ENCODE measurements at places on chromosomes 4 and X. TPM values are rescaled to one million over a fixed set of nuclear protein-coding genes. Genes with fewer than 3 reads are reported as not detected.

GRCh38 chrX:41932885-41933284, 9.5 kb upstream of the CASK start:
- no peak for DNase-seq

DNA sequence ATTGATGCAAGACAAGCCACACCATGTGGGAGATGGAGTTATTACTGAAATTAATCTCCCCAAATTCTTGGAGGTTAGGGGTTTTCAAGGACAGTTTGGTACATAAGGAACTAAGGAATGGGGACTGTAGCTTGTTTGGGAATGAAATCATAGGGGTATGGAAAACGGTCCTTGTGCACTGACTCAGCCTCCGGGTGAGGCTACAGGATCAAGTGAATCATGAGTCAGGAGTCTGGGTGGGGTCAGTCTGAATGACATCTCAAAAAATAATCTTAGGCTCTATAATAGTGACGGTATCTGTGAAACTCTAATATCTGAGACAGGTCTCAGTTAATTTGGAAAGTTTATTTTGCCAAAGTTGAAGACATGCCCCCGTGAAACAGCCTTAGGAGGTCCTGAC, 128.5 kb upstream of the CYSLTR1 start:
- no peak for DNase-seq

DNA sequence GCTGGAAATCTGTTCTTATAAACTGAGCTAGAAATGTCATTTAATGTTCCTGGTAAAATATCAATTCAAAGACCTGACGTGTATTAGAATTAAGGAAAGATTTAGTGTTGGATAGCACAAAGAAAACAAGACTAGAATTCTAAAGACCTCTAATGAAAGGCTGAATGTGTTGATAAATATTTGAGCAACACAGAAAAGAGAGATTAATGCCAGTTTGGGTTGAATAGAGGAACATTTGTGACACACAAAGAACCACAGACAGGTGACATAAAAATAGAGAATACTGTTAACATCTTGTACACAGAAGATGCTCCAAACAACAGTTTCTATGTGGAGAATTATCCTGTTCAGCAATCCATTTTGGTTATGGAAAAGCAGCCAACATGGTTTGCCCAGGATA, 222.1 kb upstream of the GALNT7 start:
- DNase-seq, result no peak

Gene TNIP3
- total RNA-seq, result 18.9 TPM

Gene AKAP14
- not detected for total RNA-seq

Gene RAB40AL
- 0.26 TPM for total RNA-seq

Gene CD40LG
- 181 TPM for total RNA-seq
